ENCODE measurements at places on chromosomes 4 and X.

DNA sequence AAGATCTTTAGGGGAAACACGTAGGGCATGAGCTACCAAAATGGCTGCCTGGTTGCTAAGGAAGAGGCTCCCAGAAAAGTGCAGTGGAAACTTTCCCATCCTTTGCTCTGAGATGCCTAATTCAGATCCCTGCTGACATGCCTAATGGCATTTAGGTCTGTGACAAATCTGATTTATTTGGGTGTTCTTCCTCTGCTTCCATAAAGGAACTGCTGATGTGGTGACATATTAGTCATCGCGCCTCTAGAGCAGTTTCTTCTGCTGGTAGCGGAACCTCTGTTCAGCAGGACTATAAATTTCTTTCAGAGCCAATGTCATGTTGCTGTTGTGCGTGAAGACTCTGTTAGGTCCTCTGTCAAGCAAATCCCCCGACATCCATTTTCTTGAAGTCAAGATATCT, 310.0 kb downstream of the PDHA2 start:
- DNase-seq: no peak

DNA sequence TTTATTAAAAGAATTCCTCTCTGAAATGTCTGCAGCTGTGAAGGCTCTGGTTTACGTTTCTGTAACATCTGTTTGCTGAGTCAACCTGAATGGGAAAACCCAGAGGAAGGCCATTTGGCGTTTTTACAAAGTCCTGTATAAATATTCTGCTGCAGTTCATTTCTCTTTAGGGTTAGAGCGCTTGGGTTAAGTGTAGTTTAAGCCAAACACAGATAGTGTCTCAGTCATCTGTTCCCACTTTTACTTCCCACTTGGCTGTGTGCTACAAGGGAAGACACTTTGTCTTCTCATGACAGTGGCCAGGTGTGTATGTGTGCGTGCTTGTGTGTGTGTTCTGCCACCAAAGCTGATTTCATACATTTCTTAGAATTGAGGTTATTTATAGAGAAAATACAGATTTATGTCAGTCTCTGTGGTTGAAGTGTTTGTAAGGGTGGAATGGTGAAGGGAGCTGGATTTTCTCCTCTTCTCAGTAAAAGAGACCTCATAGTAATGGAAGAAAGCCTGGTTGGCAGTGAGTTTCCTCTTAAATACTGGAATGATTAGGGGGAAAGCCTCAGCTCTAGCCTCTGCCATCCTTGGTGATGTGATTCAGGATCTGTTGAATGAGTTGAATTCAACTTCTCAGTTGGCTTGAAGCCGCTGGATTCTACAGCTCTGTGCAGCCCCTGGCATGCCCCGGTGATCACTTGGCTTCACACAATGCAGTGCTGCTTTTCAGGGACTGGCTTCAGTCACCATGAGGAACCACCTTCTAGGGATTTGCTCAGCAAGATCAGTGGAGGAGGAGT, 50.6 kb downstream of the JADE1 start:
- DNase-seq: no peak

DNA sequence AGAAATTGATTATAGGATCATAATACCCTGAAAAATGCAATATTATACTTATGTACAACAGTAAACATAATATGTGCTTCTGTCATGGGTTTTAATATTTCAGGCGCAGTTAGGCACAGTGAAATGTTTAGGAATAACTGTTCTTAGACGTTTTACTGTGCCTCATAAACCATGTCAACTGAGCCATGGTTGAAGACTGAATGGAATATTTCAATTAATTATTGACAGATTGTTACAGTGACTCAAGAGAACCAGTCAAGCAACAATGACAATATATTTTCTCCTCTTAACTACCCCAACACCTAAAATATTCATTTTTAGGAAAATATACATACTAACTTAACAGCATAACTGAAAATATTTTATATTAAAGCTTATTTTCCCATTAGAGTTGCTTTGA, 852.7 kb upstream of the FRG1 start:
- no peak for DNase-seq

GRCh38 chr4:140049849-140050637, 103.9 kb downstream of the MAML3 start:
- DNase-seq: no peak

GRCh38 chr4:169956091-169956843, 69.9 kb downstream of the MFAP3L start:
- no peak for DNase-seq

DNA sequence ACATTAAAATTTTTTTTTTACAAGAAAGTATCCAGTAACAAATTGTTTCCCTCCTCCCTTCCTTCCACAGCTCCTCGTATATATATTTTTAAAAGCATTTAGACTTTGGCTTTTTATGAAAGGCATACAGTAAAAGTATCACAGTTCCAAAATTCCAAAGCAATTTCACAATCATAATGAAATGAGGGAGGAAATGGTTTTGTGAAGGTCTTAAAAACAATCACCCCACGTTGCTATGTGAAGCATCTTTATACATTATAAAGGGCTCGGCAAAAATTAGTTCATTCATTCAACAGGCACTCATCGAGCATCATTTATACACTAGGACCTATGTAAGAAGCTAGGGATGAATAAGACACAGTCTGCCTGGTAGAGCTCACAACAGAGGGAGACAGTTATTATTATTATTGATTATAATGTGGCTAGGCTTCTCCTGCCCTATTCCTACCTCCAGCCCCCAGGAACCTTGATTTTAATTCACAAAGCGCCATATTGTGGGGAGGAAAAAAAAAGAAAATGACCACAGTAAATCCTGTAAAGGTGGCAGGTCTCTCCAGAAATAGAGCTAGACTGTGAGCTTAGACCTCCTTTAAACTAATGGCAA, 239.9 kb downstream of the MAML3 start:
- no peak for DNase-seq

DNA sequence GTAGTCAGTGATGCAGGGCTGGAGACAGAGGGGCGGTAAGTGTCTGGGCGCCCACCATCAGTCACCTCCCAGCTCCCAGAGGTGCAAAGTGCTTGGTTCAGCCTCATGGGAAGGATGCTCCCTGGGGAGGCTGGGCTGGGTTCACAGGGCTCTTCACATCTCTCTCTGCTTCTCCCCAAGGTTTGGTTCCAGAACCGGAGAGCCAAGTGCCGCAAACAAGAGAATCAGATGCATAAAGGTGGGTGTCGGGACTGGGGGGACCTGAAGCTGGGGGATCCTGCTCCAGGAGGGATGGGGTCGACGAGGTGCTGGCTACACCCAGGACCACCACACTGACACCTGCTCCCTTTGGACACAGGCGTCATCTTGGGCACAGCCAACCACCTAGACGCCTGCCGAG, 10.1 kb downstream of the SHOX start:
- DNase-seq: no peak

DNA sequence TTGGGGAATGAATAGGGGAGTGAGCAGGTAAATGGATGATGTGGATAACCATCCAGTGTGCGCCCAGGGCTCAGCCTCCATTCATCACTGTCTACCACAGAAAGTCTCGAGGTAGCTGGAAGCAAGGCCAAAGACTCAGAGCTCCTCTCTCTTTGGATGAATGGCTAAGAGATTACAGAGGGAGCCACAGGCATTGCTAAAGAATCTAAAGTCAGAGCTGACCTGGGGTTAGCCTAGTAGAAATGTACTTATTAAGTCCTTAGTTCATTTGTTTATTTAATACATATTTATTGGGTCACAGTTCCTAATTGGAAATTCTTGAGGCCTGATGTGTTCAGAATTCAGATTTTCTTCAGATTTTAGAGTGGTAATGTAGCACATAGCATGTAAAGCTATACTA, 88.7 kb upstream of the HPF1 start:
- DNase-seq: no peak

All from CMK (cell line).